ENCODE measurements at places on chromosomes 7 and 10. TPM values are rescaled to one million over a fixed set of nuclear protein-coding genes. Genes with fewer than 3 reads are reported as not detected.

Gene ANKRD30A
- not detected for total RNA-seq

Gene SPDYE9
- not detected for total RNA-seq

Gene PKD1L1
- not detected for total RNA-seq

Gene VSTM4
- total RNA-seq: 9.3 TPM

Gene SORBS1
- 1.1 TPM for total RNA-seq

Gene OGDHL
- 0.82 TPM for total RNA-seq

Gene OR2A42
- not detected for total RNA-seq

Gene PDE6C
- total RNA-seq: not detected

Gene PROSER2
- total RNA-seq: 45.7 TPM

Gene ARMC3
- not detected for total RNA-seq

Gene OR9A2
- not detected for total RNA-seq

Gene CUL2
- total RNA-seq: 17.6 TPM

Gene OPN1SW
- total RNA-seq: not detected

Gene INMT
- total RNA-seq: 567 TPM

Gene ANKRD2
- total RNA-seq: not detected

Gene GAD2
- total RNA-seq: not detected

Gene OR2A1
- total RNA-seq: not detected

Gene HMX3
- not detected for total RNA-seq

Gene KIN
- total RNA-seq: 6.9 TPM

Gene SLIT1
- total RNA-seq: not detected

Gene TIAL1
- total RNA-seq: 25.2 TPM

Gene SLC35G1
- total RNA-seq: 2.2 TPM

Gene TFR2
- not detected for total RNA-seq

Gene ARHGEF35
- 0.60 TPM for total RNA-seq

Gene TUBAL3
- total RNA-seq: not detected

Gene GRM8
- total RNA-seq: not detected

Gene PPP1R3A
- not detected for total RNA-seq

Gene ELN
- 56.1 TPM for total RNA-seq

Gene PCDH15
- total RNA-seq: not detected

Gene ADAM22
- total RNA-seq: 0.12 TPM

Gene CH25H
- total RNA-seq: 1.6 TPM

Gene CACNB2
- total RNA-seq: 1.9 TPM

Gene VWA2
- total RNA-seq: not detected

Gene CYP2C19
- total RNA-seq: not detected

Gene MMRN2
- total RNA-seq: 0.70 TPM

Gene CALCR
- total RNA-seq: not detected

Gene DIP2C
- 12.3 TPM for total RNA-seq

Gene ITPRID1
- total RNA-seq: not detected

Gene SPDYE1
- total RNA-seq: not detected

Gene CRYGN
- total RNA-seq: under 0.01 TPM

Gene ADAM8
- total RNA-seq: 0.09 TPM

Gene MAGI2
- total RNA-seq: 6.3 TPM

Gene CALHM1
- not detected for total RNA-seq

Gene C10orf53
- total RNA-seq: not detected

Gene PRKAG2
- 4.1 TPM for total RNA-seq

Gene TAC1
- total RNA-seq: not detected

Gene ZNF518A
- 5.5 TPM for total RNA-seq

Gene NEUROG3
- total RNA-seq: not detected

Gene MORN4
- total RNA-seq: 33.7 TPM

Gene TEX36
- total RNA-seq: not detected

Gene OR6V1
- total RNA-seq: not detected

Gene CALML5
- total RNA-seq: not detected

Gene HKDC1
- not detected for total RNA-seq

Gene CLDN4
- total RNA-seq: 0.68 TPM

Gene ADCY1
- total RNA-seq: 1.9 TPM

Gene MKX
- not detected for total RNA-seq

Gene IFIT1B
- total RNA-seq: not detected

Gene CCDC3
- total RNA-seq: 2.4 TPM
